ENCODE measurements at places on chromosomes 1 and 21.

GRCh38 chr1:61926597-61926996 is 184.3 kb downstream of the PATJ start:
- no peak for DNase-seq

DNA sequence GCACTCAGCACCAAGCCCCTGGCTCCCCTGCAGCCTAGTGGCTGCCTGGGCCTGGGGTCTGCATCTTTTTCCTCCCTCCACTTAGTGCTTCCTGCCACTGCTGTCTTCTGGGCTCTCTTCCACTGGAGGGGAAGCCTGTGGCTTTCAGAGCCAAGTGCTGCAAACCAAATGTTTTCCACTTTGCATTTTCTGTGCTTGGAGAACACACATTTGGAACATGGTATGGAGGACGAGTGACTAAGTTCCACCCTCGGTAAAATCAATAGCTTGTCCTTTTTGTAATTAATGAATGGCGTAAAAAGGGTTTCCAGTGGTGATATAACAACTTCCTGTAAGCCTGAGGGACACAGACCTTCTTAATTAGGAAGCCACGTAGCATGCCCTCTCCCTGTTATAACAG is 10.1 kb upstream of the GPR153 start:
- DNase-seq: no peak

GRCh38 chr1:52413410-52413989 is 9.1 kb downstream of the PRPF38A start:
- DNase-seq: no peak

DNA sequence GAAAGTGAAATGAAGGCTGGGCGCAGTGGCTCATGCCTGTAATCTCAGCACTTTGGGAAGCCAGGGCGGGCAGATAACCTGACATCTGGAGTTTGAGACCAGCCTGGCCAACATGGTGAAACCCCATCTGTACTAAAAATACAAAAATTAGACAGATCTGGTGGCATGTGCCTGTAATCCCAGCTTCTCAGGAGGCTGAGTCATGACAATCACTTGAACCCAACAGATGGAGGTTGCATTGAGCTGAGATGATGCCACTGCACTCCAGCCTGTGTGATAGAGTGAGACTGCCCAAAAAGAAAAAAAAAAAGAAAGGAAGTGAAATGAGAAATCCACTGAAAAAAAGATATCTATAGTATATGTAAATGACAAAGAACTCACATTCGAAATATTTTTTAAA is 439.9 kb downstream of the DISC1 start:
- DNase-seq: no peak

DNA sequence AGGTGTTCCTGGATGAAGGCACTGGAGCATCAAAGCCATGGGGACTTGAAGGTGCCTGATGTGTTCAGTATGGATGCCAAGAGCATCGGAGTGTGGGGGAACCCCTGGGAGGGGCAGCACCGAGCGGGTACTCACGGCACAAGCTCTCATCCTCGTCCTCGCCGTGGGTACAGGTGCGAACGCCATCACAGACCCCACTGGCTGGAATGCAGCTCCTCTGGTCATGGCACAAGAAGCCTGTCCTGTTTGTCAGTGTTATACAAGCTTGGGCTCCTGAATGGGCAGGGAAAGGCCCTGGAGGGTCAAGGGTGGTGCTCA is 6.0 kb downstream of the LDLRAD1 start:
- DNase-seq: no peak

DNA sequence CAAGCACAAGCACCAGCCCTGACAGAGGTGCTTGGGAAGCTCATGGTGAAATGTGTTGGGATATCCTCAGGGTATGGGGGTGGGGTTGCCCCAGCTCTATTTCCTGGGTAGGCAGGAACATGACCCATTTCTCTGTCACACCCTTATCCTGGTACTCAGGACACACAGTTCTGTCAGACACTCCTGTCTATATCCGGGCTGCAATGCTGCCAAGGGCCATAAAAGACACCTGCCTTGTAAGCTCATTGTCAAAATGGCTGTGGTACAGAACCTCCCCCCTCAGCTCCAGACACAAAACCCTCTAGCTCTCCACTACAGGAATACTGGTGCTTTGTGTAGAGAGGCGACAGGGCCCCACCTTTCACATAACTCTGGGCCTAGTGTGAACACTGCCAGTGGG is 636.7 kb downstream of the PLA2G4A start:
- no peak for DNase-seq

GRCh38 chr1:1890506-1891348 is at the start of gene GNB1:
Gene GNB1 (minus strand): TSS chr1:1891087. CDS start chr1:1825453, 65,634 bp downstream.
- peak; percentile 94 for DNase-seq

GRCh38 chr1:86352086-86352485 is 44.0 kb downstream of the ODF2L start:
- no peak for DNase-seq

- DNase-seq: peak; percentile 25
These were observed 27.0 kb downstream of the DNM3 start for GRCh38 chr1:171868217-171868803.

DNA sequence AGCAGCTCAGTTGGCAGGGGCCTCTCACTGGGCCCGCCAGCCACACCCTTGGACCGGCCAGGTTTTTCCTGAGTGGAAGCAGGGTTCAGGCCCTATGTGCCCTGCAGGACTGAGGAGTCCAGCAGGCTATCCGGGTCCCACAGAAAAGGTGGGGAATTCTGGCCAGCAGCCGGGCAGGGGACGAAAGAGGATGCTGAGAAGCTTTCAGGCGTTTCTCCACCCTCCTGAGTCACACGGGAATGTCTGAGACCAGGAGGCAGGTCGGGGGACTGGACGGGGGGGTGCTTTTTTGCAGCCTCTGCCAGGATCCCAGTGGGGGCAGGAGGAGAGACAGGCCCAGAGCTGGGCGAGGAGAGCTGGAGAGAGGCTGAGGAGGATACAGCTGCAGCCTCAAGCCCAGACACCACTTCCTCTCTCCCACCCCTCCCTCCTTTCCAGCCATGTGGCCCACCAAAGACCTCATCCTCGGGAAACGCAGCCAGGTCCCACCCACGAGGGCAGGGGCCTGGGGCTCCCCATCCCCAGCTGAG is 105.4 kb downstream of the SPSB1 start:
- no peak for DNase-seq

GRCh38 chr21:38841472-38841871 is 35.7 kb downstream of the ETS2 start:
- no peak for DNase-seq

DNA sequence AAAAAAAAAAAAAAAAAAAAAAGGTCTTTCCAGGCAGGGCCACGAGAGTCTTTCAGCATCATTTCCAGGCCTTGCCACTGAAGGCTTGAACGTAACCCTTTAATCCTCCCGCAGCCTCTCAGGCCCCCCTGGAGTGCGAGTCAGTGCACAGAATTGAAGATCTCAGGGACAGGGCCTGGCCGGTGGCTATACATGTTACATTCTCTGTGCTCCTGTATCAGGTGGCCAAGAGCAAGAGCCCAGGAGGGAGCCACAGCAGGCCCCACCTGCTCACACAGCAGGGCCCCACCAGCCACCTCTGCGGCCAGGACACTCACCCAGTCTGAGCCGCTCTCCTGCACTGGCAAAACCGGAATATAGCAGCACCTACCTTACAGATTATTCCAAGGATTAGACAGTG is 34.1 kb upstream of the SLC25A33 start:
- DNase-seq: no peak

GRCh38 chr1:18302788-18303413 is 177.8 kb upstream of the KLHDC7A start:
- DNase-seq: no peak

DNA sequence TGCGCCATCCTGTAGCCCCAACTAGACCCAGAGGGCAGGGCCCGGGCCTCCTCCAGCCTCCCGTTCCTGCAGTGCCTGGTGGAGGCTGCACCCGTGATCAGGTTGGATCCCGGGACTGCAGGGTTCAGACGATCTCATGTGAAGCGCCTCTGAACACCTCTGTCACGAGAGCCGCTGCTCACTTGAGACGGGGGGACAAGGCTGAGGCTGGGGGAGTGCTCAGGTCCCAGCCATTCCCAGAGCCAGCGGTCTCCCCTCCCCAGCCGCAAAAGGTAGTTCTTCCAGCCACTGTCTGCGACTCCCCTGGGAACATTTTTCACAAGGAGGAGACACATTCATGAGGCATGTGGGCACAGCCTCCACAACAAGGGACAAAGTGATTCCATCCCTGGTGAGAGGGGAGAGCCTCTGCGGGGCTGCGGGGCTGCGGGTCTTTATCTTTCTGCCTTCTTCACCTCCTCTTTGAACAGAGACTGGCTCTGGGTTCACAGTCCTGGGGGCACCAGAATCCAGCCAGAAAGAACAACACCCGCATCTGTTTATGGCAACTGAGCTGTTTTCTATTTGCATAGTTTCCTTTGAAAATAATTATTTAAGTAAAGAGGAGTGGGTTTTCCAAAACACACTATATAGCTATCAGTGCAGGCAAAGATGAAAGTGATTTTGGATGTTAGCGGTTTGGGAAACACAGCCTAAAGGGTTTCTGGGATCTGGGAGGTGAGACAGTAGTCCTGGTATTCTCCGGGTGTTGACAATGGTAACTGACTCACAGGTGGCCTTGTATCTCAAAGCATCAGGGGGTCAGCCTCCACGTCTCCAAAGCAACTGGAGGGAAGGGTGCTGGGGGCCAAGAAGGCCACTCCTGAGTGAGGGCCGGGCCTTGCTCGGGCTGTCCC is 13.0 kb upstream of the LDLRAP1 start:
- DNase-seq: no peak

- no peak for DNase-seq
These were observed 202.3 kb downstream of the KIF26B start for GRCh38 chr1:245356891-245357585.

DNA sequence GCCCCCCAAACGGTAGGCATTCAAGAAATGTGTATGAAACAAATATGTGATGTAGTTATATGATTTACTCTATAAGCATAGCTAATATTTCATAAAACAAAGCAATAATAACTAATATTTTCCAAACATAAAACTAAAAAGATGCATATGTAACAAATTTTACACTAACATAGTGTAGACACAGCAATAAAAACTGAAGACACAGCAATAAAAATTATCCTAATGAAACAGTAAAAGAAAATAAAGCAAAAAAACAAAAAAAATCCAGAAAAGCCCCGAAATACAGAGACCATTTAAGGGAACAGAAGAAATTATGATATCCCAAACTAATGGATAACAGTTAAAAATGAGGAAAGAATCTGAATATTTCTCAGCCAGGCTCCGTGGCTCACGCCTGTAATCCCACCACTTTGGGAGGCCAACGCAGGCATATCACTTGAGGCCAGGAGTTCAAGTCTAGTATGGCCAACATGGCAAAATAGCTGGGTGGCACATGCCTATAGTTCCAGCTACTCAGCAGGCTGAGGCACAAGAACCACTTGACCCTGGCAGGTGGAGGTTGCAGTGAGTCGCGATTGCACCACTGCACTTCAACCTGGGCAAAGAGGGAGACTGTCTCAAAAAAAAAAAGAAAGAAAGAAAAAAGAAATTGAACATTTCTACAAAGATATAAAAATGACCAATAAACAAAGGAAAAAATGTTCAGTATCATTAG is 38.2 kb upstream of the PSMG1 start:
- no peak for DNase-seq

GRCh38 chr1:84202126-84202525 is 58.1 kb downstream of the PRKACB start:
- peak; percentile 79 for DNase-seq

GRCh38 chr1:228085287-228085951 is 2.9 kb downstream of the ARF1 start:
- DNase-seq: no peak

GRCh38 chr1:237179503-237179902 is 137.5 kb downstream of the RYR2 start:
- no peak for DNase-seq

DNA sequence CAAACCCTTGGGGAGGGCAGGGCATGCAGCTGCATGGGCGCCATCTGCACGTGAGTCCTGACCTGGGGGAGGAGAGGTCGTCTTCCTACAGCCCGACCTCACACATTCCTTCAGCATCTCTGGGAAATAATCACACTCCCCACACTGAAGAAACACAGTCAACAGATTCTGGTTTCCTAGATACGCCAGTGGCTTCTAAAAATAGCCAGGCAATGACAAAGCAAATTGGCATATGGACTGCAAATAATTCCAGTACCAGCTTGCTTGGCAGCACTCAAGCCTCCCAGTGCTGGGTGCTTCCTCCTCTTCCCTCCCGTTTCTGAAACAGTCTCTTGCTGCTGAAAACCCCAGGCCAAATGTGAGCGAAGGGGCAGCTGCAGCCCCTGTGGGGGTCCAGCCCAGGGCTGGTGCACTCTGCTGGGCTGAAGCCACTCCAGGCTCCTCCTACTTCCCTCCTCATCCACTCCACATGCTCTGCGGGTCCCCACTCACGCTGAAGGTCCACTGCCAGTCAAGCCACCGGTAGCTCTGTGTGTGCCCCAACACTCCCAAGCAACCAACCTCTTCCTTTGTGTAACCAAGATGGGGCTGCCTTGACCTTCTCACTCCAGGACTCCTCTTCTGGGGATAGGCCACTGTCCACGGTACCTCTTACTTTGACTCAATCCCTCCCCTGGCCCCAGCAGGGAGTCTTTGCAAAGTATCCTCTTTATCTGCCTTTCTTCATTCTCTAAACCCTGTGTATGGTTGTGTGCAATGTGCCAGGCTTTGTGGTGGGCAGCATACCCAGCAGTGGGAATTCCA is 69.0 kb downstream of the KCND3 start:
- DNase-seq: peak; percentile 87

- DNase-seq: no peak
These were observed 113.6 kb downstream of the DMRTB1 start for GRCh38 chr1:53572815-53573173.

DNA sequence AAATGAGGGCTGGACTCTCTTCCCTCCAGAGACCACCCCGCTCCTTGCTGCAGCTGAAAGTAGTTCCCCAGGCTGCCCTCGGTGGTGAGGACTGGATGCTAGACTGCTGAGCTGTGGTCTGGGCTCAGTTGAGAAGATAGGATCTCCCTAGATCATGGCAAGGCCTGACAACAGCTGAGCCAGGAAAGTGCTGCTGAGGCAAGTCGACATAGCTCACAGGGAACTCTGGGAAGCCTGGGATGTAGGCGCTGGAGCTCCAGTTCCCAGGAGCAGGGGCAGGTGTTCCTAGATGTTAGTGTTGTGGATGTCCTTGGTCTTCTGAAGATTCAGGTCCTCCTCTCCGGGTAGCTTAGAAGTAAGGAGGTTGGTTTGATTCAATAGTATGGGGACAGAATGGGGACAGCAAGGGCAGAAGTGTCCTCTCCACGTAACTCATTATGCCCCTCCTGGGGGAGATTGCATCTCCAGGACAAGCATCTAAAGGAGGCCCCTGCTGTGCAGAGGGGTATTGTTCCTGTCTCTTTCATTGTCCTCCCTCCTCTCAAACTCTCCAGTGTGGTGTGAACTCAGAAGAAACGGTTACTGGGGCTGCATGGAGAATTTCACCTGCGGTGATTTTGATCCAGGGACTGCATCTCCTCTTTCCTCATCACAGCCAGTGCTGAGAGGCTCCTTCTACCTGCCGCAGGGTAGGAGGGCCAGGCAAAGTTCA is 3.7 kb downstream of the CYB561D1 start:
- DNase-seq: no peak
